Osteoblast (primary cell): ENCODE measurements at places on chromosomes 12 and 14. TPM values are rescaled to one million over a fixed set of nuclear protein-coding genes. Genes with fewer than 3 reads are reported as not detected.

Gene KRT85
- not detected in 2 replicates for total RNA-seq

DNA sequence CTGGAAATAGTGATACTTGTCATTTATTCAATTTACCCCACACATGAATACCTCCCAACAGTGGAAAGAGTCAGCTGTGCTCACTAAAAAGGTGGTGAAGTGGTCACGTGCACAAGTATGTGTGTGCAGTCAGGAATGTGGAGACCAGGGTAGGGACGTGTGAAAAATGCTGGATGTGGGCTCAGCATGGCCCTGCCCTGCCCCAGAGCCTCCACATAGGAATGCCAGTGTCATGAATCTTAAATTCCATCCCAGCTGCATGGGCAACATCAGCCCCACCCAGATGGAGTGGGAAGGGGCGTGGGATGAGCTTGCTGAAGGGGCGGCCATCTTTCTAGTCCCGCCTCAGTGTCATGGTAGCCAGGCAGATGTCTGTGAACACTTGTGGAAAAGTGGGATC is 87.7 kb downstream of the C12orf75 start:
- DNase-seq: no peak

GRCh38 chr12:9725213-9725870 is 7.6 kb downstream of the CLECL1 start:
- DNase-seq: no peak

GRCh38 chr12:2082321-2082720 is 29.5 kb downstream of the CACNA1C start:
- DNase-seq: no peak
